GM23338 (cell line): ENCODE measurements at places on chromosomes 11 and 22.

GRCh38 chr11:119501777-119502405 lies 78.9 kb upstream of the THY1 start:
- peak; percentile 43 for DNase-seq

DNA sequence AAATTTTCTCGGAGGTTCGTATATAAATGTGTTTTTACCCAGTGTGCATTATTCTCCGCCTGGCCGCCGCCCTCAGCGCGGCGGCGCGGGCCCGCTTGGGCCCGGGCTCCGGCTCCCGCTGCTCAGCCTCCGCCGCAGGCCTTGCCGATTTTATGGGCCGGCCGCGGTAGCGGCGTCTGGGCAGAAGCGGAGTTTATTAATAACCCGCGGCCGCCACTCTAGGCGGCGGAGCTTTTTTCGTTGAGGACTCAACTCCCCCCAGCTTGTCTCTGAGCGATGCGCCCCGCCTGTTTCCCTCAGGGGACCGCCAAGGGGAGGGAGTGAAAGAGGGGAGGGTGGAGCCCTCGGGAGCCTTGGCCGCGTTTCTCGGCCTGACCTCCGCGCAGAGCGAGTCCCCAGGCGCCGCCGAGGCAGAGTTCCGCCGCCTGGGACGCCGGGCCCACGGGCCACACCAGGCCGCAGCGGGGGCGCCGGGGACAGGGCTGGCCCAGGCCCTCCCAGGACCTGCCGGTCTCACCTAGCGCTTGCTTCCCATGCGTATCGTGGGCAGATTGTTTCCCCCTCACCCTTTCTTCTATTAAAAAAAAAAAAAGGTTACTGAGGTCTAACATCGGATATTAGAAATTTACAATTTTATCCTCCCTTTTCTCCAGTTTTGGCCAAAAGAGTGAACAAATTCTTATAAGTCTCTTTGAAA lies 399 bp downstream of the ZNF143 start:
- peak; percentile 82 for DNase-seq

GRCh38 chr11:119791701-119792151 lies 62.7 kb upstream of the NECTIN1 start:
- no peak for DNase-seq

DNA sequence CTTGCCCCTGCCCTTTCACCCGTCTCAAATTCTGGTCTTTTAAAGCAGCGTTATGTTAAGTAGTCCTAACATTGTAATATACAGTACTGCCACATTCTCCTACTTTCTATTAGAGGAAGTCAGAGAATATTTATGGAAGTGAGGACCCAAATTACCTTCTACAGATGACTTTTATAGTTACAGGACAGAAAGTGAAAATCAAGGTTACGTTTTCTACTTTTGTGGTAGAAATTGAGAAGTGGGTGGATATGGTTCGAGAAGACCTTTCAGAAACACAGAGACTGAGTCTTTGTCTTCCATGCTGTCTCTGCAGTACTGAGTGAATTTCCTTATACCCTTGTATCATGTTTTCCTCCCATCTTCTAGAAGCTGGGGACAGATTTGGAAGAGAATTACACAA lies 17.1 kb downstream of the SC5D start:
- DNase-seq, result no peak

GRCh38 chr11:102476812-102477211 lies 24.2 kb upstream of the TMEM123 start:
- no peak for DNase-seq

DNA sequence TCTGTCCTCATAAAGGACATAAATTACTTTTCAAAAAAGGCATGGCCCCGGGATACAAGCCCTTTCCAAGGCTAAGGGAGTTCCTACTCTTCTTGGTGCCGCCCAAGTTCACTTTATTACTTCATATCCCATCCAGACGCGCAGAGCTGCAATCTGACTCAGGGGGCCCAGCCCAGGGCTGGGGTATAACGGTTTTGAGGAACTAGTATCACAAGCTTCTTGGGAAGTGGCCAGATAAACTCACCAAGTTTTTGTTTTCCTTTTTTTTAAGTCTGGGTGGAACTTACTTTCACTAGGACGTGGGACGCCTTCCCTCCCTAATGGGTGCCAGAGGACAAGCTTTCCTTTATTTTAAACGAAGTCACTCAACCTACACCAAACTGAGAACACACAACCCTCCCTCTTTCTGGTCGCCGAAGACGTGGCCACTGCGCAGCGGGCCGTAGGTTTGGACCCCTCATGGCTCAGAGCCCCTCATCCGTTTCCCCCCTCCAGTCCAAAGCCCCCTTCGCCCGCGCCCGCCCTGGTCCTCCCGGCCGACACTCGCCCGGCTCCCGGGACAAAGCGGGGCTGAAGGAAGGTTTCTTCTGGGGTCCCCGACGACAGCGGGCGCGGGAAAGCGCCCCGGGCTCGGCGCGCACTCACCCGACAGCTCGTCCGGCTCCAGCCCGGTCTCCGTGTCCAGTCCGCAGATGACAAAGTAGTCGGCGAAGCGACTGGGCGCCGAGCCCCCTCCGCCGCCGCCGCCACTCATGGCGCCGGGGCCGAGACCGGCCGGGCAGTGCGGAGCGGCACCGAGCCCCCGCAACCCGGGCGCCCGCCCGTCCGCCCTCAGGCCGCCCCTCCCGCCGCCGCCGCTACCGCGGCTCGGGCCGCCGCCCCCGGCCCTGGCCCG lies 587 bp downstream of the DENND5A start:
- DNase-seq, result peak; percentile 44

GRCh38 chr22:29658176-29658575 lies 54.7 kb downstream of the NF2 start:
- DNase-seq, result no peak

- DNase-seq, result no peak
Observed at GRCh38 chr11:70091638-70092037, 13.5 kb downstream of the ANO1 start.

GRCh38 chr22:44870021-44870420 lies 117.6 kb downstream of the ARHGAP8 start:
- DNase-seq, result peak; percentile 29

DNA sequence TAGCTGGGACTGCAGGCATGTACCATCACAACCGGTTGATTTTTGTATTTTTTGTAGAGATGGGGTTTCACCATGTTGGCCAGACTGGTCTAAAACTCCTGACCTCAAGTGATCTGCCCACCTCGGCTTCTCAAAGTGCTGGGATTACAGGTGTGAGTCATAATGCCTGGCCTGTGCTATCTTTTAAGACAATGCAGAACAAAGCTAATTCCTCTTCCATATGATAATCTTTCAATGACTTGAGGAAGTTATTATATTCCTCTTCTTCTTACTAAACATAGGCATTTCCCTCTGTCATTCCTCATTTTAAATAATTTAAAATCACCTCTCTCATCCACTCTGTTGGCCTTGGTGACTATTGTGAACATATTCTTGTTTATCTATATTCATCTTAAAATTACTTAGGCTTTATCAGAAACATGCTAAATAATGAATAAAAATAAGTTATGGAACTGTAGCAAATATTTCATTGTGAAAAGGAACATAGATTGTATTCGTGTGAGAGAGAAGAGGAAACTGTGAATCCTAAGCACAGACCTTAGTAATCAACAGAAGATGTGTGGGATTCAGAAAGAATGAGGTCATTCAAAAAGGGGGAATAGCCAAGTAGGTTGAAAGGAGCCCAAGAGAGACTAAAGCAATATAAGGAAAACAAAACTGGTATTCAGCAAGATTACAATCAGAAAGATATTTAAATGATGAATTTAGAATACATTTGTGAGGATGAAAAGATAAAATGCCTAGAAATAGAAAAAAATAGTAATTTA lies 269.4 kb downstream of the TTC28 start:
- DNase-seq, result peak; percentile 24

DNA sequence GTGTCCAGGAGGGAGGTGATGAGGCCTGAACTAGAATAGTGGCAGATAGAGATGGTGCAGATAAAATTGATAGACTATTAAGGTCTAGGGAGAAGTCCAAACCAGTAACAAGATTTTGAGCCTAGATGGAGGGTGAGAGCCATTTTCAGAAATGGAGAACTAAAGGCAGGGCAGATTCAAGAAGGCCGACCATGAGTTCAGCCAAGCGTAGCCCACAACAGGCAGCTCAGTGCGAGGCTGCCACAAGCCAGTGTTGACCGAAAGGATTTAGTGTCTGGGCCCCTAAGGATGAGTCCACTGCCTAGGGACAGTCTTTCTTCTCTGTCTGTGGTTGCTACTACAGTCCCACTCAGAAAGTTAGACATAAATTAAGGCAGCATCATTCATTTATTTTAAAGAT lies 51.7 kb downstream of the PPP2R1B start:
- DNase-seq, result no peak

DNA sequence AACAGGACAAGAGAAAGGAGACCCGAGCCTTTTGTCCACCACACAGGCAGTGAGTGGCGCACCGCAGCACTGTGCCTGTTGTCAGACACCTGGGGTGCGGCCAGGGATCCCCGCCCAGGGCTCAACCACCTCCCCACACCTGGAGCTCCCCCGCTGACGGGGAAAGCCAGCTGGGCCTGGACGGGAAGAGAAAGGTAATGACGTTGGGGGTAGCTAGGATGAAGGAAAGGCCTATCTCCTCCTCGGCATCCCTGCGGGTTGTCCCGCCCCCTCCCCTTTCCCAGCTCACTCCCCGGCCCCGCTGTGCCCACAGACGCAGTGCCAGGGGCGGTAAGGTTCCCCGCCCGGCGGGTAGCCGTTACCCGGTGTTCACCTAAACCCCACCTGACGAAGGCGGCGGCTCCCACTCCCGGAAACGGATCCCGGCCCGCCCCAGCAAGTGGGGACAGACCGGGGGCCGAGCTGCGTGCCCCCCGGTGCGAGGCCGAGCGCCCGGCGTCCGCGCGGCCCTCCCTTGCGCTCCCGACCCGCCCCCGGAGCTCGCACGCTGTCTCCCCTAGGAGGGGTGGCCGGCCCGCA lies 495 bp downstream of the HYOU1 start:
- DNase-seq, result peak; percentile 80

- DNase-seq, result no peak
Observed at GRCh38 chr22:39955675-39956074, 4.5 kb upstream of the TMA7B start.

- DNase-seq, result no peak
Observed at GRCh38 chr11:71556018-71556417, 7.8 kb downstream of the KRTAP5-9 start.

DNA sequence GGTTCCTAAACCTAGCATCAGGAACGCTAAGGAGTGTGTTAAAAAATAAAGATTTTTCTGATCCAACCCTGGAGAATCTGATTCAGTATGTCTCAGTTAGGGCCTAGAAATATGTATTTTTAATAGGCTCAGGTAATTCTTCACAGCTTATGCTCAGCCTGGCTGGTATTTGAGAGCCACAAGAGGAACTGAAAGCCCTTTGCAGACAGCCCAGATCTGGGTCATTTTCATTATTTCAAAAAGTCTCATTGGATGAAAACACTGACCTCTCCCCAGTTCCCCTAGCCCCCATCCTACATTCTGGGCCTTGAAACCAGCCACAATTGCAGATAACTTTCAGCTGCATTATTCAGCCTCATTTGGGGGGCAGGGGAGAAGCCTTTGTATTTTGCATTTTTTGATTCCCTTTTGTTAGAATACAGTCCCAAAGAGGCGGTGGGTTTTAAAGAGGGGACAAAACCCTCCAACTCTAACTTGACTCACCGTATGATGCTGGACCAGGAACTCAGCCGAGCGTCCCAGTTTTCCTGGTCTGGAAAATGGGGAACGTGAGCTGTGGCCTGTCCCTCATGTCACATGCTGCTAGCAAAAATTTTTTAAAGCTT lies 66.0 kb upstream of the LARGE1 start:
- no peak for DNase-seq

DNA sequence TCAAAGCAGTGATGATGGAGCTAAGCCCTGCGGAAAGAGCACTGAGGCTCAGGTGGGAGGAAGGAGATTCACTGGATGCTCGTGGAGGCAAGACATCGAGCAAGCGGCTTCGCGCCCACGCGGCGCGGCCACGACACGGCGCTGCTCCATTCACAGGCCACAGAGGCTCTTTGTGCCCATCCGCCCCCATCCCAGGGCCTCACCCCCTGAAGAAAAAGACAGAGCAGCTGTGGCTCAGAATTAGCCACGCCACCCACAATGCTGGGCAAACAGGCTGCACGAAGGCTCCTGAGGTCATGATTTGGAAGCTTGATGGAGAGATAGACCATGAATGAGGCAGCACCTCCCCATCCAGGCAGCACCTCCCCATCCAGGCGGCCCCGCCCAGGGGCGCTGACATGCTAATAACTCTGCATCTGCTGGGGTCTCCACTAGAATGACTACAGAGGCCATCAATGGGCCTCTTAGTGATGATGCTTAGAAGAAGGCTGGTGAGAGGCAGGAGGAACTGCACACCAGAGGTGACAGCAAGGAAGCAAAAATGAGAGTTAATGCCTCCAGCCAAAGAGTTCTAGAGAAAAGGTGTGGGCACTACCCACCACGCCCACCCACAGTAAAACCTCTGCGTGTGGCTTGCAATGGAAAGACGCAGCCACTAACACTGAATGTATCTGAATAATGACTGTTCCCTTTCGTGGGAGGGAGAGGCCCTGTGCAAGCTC lies 43.5 kb downstream of the MYH9 start:
- DNase-seq, result no peak

DNA sequence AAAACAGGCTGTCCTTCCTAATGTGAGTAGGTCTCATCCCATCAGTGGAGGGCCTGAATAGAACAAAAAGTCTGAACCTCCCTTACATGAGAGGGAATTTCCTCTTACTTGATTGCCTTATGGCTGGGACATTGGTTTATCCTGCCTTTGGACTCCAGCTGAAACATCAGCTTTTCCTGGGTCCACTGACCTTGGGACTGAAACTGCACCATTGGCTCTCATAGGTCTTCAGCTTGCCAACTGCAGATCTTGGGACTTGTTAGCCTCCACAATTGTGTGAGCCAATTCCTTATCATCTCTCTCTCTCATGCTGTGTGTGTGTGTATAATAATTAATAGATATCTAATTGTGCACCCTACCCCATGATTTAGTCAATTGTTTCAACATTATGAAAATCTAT lies 375.3 kb upstream of the DDI1 start:
- DNase-seq, result no peak

GRCh38 chr11:76653674-76654284 lies 16.8 kb downstream of the LRRC32 start:
- no peak for DNase-seq

- no peak for DNase-seq
Observed at GRCh38 chr11:44698252-44698912, 28.4 kb upstream of the TSPAN18 start.

DNA sequence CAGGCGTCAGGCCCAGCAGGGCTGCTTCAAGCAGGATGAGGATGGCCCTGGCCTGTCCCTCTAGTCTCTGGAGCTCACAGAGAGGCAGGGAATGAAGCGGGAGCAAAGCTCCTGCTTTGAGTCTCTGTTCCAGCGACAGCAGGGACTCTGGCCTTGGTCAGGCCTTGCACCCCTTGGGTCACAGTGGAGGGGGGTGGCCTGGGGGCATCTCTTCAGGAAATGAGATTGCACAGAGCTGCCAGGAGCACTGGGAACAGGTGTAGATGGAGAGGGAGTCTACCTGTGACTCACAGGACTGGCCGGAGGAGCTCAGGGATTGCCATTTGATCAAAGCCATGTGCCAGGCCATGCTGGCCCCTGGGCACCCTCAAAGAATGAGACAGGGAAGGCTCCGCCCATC lies 1.6 kb downstream of the ANO1 start:
- no peak for DNase-seq

GRCh38 chr11:114125531-114125930 lies 66.0 kb downstream of the ZBTB16 start:
- DNase-seq, result no peak
